ENCODE measurements at places on chromosomes 6 and 20. TPM values are rescaled to one million over a fixed set of nuclear protein-coding genes. Genes with fewer than 3 reads are reported as not detected.

GRCh38 chr6:5510331-5511133, 249.2 kb downstream of the FARS2 start:
- DNase-seq = no peak

DNA sequence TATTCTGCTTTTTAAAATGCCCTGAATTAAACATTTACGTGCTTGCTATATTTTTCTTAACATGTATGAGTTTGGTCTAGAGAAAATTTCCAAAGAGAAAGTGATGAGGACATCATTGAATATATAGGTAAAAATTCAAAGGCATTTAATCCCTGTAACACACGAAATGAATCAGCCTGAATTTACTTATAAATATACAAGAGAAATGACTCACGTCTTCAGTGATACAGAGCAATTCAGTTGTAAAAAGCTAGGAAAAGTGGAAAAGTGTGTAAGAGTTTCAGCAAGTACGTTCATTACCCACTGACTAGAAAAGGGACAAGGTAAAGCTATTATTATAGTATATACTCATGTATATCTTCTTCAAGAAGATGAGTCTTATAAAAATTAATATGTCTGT, 124.8 kb downstream of the HIVEP1 start:
- no peak for DNase-seq

The FAM50B gene
- 12.7 TPM for total RNA-seq

The DNAH8 gene
- not detected for total RNA-seq

The FAM83C gene
- total RNA-seq = not detected

DNA sequence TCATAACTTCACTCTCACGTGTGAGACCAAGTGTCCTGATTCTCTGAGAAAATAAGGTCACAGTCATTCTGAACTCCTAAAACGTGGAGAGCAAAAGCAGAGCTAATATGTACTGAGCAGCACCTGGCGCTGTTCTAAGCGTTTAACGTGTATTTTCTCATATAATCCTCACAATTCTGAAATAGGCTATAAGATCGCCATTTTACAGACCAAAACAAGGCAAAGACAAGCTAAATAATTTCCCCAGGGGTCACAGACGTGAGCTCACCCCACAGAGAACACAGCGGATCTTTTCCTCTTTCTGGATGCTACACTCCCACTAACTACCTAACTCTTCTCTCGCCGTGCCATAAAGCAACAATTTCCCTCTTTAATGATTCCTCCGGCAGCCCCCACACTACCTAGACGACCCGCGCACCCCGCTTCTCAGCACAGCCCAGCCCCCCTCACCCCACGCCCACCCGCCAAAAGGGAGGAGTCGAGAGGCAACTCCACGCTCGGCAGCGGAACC, 636 bp downstream of the SUPT3H start:
- DNase-seq = no peak

- DNase-seq = no peak
These were observed 16.5 kb upstream of the EFHC1 start for GRCh38 chr6:52403627-52404026.

DNA sequence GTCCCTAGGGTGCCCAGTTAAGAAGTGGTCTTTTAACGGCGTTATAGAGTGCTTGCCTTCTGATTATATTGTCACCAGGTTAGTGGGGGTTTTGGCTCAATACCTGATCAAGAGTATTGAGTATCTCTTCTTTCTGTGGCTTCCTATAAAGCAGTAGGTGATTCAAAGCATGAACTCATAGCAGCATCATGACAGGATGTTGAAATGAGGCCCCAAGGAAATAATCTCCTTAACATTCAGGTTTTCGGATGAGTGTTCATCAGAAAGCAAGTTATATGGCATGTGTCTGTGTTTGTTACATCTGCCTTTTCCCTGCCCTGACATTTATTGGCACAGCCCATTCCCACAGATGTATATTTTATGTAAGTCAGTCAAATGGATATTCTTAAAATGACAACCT, 301.0 kb downstream of the FARS2 start:
- no peak for DNase-seq

GRCh38 chr6:3190779-3191178, 33.4 kb upstream of the TUBB2A start:
- no peak for DNase-seq

The BTN1A1 gene
- total RNA-seq = not detected

DNA sequence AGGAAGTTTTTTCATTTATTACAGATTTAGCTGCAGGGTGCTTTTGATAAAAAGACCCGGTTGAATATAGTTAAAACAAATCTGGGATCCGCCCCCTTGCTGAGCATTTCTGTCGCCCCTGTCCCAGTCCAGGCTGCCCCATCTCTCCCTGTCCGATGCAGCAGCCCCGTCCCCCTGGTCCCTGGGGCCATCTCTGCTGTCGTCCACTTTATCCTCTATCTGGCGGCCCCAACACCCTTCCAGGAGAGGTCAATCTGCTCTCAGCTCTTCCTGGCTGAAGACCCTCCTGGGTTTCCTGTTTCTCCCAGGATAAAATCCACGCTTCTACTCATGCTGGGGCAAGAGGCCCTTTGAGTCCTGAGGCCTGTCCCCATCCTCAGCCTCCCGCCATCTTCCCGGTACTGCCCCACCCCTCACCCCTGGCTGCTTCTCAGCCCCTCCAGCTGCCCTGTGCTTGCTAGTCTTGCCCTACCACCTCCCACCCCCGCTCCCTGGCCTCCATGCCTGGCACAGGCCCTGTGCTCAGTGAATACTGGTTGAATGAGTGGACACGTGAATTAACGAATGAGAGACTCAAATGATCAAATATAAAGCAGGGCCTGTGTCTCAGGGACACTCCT, 16.0 kb upstream of the PHACTR3 start:
- DNase-seq = no peak

- no peak for DNase-seq
These were observed 2.8 kb downstream of the PROCR start for GRCh38 chr20:35174458-35175216.

The JAG1 gene
- 91.7 TPM for total RNA-seq

The NOX3 gene
- not detected for total RNA-seq

The STX7 gene
- total RNA-seq = 82.9 TPM

The CCN2 gene
- total RNA-seq = 183 TPM

- no peak for DNase-seq
These were observed 7.6 kb downstream of the NKAIN4 start for GRCh38 chr20:63246490-63247288.

The LAMP5 gene
- total RNA-seq = 6.8 TPM
